ENCODE measurements at places on chromosomes 6 and 20. TPM values are rescaled to one million over a fixed set of nuclear protein-coding genes. Genes with fewer than 3 reads are reported as not detected.

Gene CD2AP
- 11.9 TPM for polyA plus RNA-seq

Gene PIM1
- polyA plus RNA-seq: 201 TPM

Gene SIRPB1
- 3.5 TPM for polyA plus RNA-seq

Gene SLC35D3
- polyA plus RNA-seq: not detected

Gene MAP7
- polyA plus RNA-seq: 3.5 TPM

Gene KCNK5
- 2.5 TPM for polyA plus RNA-seq

Gene OR2B6
- not detected for polyA plus RNA-seq

Gene SEMG1
- not detected for polyA plus RNA-seq

Gene TFAP2A
- polyA plus RNA-seq: 0.03 TPM

Gene C6orf52
- 0.65 TPM for polyA plus RNA-seq

Gene C6orf58
- polyA plus RNA-seq: 0.07 TPM

Gene RRAGD
- polyA plus RNA-seq: 3.7 TPM

Gene CST5
- not detected for polyA plus RNA-seq

Gene TMEM244
- polyA plus RNA-seq: not detected

Gene FAM209A
- 0.09 TPM for polyA plus RNA-seq

Gene TRERF1
- 3.4 TPM for polyA plus RNA-seq

All from adipose tissue (tissue), 3 donors.